ENCODE measurements at places on chromosomes 12 and 14.

DNA sequence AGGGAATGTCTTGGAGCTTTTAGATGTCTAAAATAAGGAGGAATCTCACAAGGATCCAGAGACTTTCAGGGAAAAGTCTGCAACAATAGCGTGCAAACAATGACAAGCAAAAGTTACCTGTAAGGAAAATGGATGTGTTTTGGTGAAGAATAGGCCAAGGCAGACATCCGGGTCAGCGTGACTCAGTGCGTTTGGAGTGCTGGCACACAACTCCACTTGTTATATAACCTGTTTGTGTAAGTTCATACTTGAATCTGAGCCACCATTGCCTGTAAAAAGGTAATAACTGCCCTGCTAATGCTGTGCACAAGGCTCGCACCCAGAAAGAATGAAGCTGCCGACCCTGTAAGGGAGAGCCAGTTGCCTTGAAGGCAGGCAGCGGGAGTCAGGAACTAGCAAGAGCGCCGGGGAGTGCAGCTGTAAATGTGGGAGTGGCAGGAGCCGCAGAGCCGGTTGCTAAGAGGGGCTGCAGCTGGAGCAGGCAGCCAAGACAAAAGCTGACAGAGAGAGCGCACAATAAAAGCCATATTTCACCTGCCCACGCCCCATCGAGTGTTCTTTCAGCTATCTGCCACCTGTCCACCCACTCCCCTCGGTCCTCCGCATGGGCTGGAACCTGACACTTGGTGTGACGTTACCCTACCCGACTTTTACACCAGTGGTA, 638.5 kb upstream of the MIS18BP1 start:
- no peak for DNase-seq

DNA sequence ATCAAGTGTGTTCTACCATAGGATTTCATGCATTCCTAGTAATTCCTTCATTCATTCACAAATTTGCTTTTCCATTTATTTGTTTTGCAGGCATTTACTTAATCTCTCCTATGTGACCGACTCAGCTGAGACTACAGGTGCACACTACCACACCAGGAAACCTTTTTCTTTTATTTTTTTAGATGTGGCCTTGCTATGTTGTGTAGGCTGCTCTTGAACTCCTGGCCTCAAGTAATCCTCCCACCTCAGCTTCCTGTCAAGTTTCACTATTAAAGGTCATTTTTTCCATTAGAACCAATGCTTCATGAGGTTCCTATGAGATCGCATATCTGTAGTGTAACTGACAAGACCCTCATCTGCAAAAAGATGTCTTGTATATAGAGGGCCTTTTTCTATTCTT, 1218.7 kb downstream of the VRK1 start:
- DNase-seq: no peak

DNA sequence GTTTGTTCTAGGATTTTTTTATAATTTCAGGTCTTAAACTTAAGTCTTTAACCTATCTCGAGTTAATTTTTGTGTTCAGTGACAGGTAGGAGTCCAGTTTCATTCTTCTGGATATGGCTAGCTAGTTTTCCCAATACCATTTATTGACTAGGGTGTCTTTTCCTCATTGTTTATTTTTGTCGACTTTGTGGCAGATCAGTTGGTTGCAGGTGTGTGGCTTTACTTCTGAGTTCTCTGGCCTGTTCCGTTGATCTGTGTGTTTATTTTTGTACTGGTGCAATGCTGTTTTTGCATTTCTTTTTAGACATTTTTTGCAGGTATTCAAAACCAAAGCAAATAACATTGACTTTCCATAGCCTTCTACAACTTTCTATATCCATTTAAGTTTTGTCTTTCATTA, 121.7 kb downstream of the ETNK1 start:
- DNase-seq: no peak

DNA sequence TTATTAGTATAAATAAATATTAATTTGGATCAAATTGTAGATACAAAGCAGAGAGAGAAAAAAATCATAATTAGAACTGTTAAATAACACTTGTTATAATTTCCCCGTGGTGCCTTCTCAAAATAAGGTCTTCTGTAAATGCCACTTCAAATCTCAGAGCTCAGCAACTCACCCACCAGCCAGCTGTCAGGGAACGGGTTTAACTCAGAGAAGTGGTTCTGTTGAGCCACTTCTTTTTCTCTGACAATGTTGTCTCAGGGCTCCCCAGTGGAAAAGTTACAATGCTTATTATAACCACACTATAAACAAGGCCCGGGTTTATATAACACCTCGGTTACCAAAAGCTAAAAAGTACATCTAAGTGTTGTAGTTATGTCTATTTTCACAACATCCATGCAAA, 452.6 kb downstream of the GLT1D1 start:
- DNase-seq: no peak

GRCh38 chr12:57609101-57609780, 2.0 kb upstream of the ARHGEF25 start:
- no peak for DNase-seq

DNA sequence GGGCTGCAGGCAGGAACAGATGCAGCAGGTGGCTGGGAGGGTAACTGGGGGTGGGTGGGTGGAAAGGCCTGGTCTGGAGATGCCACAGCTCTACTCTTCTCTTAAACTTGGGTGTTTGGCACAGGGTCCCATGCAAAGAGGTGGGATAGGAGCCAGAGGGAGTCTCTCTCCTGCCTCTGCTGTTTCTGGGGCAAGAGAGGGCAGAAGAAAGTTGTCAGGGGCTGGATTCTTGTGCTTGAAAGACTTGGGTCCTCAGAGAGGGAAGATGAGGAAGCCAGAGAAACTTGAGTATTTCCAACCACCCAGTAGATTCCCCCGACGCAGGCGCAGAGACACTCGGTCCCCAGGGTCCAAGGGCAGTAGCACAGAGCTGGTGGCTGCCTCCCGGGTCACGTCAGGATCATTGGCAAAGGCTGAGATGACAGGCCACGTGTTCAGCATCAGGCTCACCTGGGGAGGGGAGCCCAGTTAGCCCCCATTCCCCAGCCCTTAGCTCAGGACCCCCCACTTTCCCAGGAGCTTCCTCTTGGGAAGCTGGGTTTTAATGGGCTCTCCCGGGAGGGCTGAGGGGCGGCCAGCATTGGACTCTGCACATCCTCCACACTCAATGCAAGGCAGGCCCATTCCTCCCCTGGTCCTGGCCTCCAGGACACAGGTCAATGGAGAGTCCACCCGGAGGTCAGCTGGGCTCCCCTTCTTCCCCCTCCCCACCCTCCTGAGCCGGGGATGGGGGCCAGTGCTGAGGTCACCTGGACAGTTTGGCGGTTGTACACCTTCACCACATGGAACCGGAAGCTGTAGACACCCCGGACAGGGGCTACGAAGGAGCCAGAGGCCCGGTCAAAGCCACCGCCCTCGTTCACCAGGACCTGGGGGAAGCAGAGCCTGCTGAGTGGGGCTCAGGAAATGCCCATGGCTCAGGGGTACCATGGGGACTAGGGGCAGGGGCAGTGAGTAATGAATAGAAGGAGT, 1.6 kb downstream of the CBLN3 start:
- no peak for DNase-seq

DNA sequence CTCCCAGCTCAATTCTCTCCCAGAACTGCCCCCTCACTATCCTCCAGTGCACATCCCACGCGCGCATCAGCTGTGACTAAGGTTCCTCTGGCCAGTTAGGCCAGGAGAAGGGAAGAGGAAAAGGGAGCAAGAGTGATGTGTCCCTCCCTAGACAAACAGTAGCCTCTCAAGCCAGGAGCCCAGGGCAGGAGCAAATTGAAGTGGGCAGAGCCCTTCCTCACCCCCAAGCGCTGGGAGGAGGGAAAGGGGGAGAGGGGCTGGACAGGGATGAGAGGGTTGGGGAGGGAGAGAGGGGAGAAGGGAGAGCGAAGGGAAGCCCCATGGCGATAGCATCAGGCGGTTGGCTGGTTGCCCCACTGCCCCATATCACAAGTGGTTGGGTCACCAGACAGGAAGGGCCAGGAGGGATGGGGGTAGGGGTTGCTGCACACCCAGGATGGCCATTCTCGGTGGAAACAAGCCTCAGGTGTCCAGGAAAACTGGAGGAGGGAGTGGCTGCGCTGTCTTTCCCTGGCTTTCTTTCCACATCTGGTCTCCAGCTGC, 1.1 kb downstream of the CD63 start:
- no peak for DNase-seq

DNA sequence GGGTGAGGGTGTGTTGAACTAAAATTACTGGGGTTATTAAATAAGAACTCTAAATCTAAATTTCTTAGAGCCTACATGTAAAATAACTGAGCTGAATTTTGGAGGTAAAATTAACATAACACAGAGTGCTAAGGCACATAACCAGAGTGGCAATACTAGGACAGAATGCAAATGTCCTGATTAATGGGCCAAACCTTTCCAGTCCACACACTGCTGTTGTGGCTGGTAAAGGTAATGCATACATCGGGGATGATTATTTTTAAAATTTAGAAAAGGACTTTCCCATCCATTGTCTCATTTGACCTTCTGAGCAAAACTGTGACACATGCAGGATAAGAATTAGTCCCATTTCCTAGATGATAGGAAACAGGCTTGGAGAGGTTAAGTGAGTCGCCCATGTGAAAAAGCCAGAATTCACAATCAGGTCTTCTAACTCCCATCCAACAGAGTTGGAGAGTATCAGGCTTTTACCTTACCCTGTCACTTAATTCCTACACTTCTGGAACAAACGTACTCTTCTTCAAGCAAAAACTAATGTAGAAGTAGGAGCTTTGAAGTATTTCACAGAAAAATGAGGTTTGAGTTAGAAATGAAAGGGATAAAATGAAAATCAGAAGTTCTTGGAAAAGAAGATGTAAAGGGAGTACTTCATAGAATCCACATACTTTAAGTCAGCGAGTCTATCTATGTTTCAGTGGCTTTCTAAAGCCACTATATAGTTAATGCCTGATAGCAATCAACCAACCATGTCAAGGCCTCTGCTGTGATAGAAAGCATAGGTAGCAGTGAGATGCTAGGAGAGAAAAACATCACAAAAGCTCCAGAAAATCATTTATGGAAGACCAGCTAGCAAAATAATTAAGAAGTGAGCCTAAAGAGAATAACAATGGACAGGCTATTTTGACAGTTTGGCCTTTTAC, 334.9 kb upstream of the DIO2 start:
- no peak for DNase-seq

DNA sequence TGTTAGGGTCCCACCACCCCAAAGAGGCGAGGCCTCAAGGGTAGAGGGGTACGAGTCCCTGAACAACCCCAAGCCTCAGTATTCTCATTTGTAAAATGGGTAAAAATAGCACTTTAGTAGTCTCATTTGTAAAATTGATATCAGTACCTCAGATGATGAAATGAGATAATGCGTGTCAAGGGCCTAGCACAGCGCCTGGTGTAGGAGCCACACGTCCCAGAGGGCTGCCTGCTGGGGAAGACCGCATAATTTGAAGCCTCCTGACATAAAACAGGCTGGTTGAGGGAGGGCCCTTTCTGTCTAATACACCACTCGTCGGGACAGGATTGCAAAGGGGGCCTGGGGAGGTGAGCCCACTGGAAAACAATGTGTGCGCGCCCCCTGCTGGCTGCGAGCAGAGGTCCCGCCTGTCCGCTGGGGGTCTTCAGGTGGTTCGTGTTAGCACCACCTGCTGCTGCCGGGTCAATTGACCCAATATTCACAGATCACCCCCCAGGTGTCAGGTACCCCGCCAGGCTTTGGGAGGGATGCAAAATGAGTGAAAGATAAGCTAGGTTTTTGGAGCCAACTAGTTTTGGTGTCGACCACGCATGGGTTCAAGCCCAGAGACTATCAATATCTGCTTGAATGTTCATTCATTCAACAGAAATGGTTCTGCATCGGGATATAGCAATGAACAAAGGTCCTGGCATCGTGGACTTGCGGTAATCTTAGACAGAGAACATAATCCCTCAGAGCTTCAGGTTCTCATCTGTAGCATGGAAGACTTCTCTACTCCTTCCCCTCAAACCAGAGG, 24.7 kb upstream of the IRF2BPL start:
- DNase-seq: peak; percentile 86

GRCh38 chr14:65483647-65484046, 71.1 kb downstream of the FUT8 start:
- DNase-seq: no peak

GRCh38 chr14:22434030-22434429, 155.0 kb downstream of the DAD1 start:
- DNase-seq: no peak

GRCh38 chr14:37093364-37093763, 79.0 kb downstream of the SLC25A21 start:
- DNase-seq: no peak

DNA sequence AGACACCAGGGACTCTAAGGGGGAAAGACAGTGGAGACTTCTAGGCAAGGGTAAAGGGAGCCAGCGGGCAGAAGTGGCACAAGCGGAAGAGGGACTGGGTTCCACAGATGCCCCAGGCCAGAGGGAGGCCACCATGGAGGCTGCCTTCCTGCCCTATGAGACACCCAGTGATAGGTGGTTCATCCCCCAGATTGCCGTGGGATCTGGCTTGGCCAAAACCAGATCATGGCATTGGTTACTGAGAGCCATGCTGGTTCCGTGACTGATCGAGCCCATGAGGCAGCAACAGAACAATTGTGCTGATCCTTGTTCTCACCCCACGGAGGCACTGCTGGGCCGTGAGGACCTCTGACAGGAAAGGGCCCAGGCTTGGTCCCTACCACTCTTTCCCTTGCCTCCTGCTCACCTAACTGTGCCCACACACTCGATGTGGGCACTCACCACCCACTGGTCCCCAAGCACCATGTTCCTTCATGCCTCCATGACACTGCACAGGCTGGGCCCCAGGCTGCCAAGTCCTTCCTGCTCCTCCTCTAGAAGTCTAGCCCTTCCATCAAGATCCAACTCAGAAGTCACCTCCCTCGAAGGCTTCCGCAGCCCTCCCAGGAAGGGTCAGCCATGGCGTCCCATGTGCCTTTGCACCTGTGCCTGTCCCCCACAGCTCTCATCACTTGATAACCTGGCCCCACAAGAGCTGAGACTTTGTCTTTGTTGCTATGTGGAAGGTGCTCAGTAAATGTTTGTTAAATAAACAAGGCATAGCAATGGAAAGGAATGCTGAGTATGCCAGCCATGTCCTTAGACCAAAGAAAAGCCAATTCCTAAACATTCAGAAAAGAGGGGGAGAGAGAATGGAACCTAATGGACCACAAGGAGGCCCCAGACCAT, 7.3 kb downstream of the KRT79 start:
- DNase-seq: no peak

DNA sequence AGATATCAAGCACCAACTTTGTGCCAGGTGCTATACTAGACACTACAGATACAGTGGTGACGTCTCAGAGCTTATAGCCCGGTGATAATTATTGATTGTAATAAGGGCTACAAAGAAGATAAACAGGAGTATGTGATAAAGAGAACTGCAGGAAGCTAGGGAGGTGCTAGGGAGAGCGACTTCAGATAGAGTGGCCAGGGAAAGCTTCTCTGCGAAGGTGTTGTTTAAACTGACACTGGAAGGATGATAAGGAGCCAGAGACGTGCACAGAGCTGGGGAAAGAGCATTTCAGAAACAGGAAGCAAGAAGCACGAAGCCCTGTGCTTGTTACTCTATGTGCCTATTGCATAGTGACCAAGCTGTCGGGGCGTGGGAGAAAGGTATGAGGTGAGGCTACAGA, 48.1 kb upstream of the OTX2 start:
- DNase-seq: no peak

GRCh38 chr12:47207340-47207717, 127.6 kb upstream of the AMIGO2 start:
- no peak for DNase-seq

- DNase-seq: no peak
Observed at GRCh38 chr12:3446235-3446634, 44.8 kb upstream of the PRMT8 start.

Data from stimulated activated effector memory CD8-positive, alpha-beta T cell treated with anti-CD3 and anti-CD28 coated beads, Interleukin-12 subunit alpha, Interleukin-12 subunit beta, amount 100 ng/mL, for 72 hours (primary cell).